ENCODE measurements at places on chromosomes 13 and 19.

DNA sequence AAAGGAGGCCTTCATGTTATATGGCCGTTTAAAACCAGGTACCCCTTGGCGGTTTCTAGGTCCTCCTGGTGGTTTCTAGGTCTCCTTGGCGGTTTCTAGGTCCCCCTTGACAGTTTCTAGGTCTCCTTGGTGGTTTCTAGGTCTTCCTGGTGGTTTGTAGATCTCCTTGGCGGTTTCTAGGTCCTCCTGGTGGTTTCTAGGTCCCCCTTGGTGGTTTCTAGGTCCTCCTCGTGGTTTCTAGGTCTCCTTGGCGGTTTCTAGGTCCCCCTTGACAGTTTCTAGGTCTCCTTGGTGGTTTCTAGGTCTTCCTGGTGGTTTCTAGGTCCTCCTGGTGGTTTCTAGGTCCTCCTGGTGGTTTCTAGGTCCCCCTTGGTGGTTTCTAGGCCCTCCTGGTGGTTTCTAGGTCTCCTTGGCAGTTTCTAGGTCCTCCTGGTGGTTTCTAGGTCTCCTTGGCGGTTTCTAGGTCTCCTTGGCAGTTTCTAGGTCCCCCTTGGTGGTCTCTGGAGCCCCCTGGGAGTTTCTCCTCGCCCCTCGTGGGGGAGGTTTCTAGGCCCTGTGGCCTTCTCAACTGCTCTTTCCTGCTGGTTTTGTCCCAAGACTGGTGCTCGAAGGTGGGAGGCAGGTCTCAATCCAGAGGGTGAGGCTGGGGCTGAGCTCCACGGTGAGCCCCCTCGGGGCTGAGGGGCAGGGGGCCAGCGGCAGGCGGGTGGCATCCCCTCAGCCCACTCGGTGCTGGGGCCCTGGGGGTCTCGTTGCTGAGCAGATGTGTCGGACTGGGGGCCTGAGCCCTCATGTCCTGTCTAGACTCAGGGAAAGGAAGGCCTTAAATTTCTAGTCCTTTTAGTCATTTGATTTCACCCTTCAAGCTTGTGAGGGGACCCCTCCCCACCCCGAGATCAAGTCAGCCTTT is 8.0 kb downstream of the HCN2 start:
- no peak for DNase-seq

DNA sequence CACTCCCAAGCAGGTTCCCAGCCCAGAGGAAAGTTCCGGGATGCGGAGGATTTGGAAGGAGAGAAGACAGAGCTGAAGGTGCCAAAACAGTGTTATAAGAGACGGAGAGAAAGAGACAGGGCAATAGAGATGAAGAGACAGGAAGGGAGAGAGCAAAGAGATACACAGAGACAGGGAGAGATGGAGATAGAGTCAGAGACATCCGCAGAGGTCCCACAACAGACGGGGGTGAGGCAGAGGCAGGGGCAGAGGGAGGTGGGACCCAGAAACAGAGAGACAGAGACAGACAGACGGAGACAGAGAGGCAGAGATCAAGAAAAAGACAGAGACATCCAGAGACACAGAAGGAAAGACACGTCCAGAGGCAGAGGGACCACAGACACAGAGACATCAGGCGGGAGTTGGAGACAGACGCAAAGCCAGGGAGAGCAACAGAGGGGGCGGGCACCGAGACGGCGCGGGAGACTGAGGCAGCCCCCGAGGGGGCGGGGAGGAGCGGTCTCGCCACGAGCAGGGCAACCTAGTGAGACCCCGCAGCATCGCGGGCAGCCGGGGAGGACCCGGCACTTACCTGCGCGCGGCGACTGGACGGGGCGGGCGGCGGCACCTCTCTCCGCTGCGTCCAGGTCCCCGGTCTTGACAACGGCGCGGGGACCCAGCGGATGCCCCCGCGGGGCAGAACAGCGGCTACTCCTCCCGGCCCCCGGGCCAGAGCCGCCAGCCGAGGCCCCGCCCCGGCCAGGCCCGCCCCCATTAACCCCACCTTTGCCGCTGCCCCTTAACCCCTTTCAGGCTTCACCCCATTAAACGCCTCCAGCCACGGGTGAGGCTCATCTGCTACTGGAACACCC is at the start of gene GPR4:
TSS of gene GPR4 (minus strand) at position 689 of the 851 bp plus-strand sequence. CDS start 10,346 bp downstream, outside the sequence.
- DNase-seq, result no peak

GRCh38 chr13:48220592-48220980 is 12.4 kb upstream of the ITM2B start:
- DNase-seq, result no peak

- no peak for DNase-seq
These were observed 214.0 kb upstream of the SOX1 start for GRCh38 chr13:111852725-111853518.

DNA sequence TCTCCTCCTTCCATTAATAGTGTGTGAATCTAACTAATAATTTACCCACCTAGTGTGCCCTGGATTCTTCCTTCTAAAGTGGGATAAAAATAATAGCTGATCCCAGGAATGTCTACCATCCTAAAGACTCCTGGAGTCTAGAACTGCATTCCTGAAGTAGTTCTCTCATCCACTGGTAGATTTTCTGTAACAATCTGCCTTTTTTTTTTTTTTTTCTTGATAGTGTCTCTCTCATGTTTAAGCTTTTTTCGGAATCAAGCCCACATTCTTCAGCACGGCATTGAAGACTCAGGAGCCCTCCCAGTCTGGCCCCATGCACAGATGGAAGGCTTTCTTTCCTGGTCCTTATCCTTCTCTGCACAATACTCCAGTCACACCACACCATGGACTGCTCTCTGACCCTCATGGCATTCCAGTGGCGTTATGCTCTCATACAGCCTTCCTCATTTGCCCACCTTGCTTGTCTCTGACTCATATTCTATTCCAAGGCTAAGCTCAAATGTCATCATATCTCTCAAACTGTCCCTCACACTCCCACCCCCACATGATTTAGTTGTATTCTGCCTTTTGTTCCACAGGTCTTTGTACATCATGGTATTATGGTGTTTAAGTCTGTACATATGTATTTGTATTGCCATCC is 68.7 kb upstream of the FRY start:
- DNase-seq, result no peak

GRCh38 chr13:113620036-113620796 is 35.7 kb downstream of the TFDP1 start:
- DNase-seq, result no peak

DNA sequence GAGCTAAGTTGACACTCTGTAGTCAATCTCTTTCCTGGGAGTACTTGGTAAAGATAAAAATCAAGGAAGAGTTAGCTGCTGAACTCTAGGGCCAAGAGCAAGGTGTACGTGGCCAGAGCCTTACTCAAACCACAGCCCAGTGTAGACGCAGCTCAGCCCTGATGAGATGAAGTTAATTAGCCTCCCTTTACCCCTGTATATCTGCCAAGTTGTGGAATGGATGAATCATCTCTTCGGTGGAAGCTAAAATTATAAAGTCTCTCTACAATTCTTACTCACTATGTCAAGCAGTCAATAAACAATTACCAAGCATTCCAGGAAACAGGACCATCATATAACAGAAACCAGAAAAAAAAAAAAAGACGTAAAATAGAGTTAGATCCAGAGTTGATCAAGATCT is 146.9 kb upstream of the UFM1 start:
- DNase-seq, result no peak

DNA sequence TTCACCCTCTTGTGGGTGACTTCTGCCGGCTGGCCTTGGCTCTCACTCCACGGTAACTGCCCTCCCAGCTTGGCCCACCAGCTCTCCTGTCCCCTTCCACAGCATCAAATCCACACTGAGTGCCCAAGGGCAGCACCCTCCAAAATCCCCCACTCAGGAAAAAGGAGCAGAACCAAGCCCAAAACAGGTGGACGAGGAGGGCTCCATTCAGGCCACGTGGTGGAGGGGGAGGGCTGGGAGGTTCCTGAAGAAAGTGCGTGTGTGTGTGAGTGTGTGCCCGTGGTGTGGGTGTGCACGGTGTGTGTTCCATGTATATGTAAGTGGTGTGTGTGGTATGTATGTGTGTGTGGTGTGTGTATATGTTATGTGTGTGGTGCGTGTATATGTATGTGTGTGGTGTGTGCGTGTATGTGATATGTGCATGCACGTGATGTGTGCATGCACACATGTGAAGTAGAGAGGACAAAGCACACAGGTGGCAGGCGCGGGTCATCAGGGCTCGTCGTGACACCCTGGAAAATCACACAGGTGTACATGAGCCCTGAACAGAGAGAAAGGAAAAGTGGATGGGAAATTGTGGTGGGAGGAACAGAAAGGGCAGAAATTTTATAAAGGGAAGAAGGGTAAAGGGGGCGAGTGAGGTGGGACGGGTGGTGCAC is 76.9 kb downstream of the COL4A1 start:
- no peak for DNase-seq

DNA sequence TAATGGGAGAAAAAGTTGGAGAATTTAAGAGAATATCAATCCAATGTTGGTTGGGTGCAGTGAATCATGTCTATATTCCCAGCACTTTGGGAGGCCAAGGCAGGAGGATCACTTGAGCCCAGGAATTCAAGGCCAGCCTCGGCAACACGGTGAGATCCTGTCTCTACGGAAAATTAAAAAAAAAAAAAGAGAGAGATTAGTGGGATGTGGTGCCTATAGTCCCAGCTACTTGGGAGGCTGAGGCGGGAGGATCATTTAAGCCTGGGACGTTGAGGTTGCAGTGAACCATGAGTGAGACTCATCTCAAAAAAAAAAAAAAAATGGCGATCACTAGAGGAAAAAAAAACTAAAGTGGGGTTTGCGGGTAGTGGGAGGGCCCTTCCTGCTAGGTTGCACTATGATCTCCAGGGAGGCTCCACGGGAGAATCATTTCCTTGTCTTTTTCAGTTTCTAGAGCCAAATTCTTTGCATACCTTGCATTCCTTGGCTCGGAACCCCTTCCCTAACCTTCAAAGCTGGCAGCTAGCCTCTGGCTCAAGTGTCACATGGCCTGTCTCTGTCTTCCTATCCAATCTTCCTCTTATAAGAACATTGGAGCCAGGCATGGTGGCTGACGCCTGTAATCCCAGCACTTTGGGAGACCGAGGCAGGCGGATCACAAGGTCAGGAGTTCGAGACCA is 5.8 kb upstream of the ERCC2 start:
- no peak for DNase-seq

DNA sequence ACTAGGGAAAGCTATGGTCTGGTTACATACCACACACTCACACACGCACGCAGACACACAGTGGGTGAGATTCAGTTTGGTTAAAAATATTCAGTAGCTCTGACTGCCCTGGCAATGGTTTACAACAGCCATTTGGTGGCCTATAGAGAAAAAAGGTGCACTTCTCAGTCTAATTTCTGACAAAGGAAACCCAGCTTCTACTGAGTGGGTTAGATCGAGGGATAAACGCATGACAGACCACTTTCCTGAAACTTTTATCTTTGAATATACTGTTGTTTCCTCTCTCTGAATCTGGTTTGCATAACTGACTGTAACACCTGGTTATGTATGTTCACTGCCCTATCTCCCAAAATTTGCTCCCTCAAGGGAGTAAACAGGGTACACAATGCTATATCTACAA is 2.5 kb downstream of the LIG4 start:
- DNase-seq, result no peak

GRCh38 chr19:33731881-33732280 is 64.8 kb upstream of the KCTD15 start:
- DNase-seq, result no peak

DNA sequence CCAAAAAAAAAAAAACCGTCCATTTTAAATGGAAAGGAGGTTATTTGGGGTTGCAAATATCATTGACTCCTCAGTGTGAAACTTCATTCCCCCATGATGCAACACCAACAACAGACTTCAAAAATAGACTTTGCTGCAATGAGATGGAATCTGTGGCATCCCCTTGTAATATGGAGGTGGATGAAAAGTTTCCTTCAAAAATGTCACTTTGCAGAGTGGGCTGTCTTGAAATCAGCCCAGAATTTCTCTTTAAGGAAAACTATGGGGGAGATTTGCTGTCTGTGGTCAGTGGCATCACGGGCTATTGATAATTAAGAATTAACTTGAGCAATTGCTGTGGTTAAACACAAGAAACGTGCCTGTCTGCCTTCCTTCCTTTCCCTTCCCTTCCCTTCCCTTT is 1.5 kb downstream of the GPR18 start:
- no peak for DNase-seq

GRCh38 chr13:28531077-28531844 is 36.3 kb upstream of the FLT1 start:
- no peak for DNase-seq

GRCh38 chr19:38373907-38374331 is 452 bp upstream of the PSMD8 start:
- DNase-seq, result no peak

DNA sequence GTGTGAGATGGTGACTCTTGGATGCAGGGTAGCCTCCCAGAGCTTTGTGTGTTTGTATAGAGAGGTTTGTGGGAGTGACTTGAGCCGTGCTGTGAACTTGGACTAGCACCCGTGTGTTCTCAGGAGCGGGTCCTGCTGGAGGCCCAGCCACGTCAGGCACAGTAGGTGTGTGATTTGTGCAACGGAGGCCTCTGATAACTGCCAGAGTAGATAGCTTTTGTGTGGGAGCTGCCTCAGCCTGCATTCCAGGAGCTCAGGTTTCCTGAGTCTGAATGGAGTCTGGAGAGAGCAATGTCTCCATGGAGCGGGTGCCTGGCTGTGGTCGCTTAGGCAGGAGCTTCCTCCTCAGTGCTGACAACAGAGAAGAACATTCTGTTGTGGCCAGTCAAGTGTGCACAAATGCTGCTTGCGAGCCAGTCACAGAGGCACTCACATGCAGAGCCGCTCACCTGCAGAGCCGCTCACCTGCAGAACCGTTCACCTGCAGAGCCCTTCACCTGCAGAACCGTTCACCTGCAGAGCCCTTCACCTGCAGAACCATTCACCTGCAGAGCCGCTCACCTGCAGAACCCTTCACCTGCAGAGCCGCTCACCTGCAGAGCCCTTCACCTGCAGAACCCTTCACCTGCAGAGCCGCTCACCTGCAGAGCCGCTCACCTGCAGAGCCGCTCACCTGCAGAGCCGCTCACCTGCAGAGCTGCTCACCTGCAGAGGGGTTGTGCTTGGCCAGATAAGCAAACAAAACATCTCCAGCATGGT is 32.6 kb downstream of the TFDP1 start:
- DNase-seq, result no peak

GRCh38 chr13:106486287-106486686 is 49.2 kb downstream of the EFNB2 start:
- DNase-seq, result no peak

GRCh38 chr19:29329460-29330134 is 116.6 kb upstream of the UQCRFS1 start:
- DNase-seq, result no peak

- no peak for DNase-seq
These were observed 2.0 kb downstream of the PALM start for GRCh38 chr19:710767-711166.

- DNase-seq, result peak; percentile 11
These were observed 42.4 kb downstream of the ADGRE3 start for GRCh38 chr19:14632286-14632685.

DNA sequence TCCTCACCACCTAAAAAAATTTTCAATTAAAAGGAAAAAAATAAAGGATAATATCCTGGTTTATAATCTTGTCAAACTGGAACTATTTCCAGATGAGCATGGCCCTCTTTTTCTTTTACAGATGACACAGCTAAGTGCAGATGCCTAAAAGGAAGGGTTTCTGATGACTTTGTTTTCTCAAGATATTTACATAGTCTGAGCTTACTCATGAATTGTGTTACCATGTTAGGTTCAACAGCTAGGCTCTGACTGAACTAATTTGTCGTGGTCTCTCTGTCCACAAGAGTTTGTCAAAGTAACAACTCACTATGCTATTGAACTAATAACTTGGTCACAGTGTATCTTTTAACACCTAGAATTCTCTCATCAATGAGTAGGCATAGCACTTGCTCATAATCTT is 780.8 kb downstream of the GPC5 start:
- DNase-seq, result no peak

GRCh38 chr19:5435642-5436017 is 19.6 kb upstream of the ZNRF4 start:
- DNase-seq, result no peak

Measured in CD8-positive, alpha-beta memory T cell (primary cell).